ENCODE measurements at places on chromosomes 1 and 21. TPM values are rescaled to one million over a fixed set of nuclear protein-coding genes. Genes with fewer than 3 reads are reported as not detected.

The RNU1-4 gene
- under 0.01 TPM for total RNA-seq

The HAPLN2 gene
- not detected for total RNA-seq

GRCh38 chr1:55347866-55348265 lies 132.7 kb upstream of the USP24 start:
- DNase-seq = no peak

DNA sequence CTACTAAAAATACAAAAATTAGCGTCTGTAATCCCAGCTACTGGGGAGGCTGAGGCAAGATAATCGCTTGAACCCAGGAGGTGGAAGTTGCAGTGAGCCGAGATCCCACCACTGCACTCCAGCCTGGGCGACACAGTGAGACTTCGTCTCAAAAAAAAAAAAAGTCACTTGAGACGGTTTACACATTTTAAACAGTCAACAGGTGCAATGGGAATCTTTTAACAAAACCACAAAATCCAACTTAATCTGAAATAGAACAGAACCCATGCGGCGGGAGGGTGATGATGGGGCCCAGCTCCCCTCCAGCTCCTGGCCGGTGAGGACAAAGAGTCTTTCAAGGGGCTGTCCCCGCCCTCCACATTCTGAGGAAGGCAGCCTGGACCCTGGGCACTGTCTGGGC lies 48.3 kb downstream of the TP73 start:
- DNase-seq = no peak

GRCh38 chr1:112904071-112904830 lies 51.7 kb downstream of the SLC16A1 start:
- peak; percentile 89 for DNase-seq

DNA sequence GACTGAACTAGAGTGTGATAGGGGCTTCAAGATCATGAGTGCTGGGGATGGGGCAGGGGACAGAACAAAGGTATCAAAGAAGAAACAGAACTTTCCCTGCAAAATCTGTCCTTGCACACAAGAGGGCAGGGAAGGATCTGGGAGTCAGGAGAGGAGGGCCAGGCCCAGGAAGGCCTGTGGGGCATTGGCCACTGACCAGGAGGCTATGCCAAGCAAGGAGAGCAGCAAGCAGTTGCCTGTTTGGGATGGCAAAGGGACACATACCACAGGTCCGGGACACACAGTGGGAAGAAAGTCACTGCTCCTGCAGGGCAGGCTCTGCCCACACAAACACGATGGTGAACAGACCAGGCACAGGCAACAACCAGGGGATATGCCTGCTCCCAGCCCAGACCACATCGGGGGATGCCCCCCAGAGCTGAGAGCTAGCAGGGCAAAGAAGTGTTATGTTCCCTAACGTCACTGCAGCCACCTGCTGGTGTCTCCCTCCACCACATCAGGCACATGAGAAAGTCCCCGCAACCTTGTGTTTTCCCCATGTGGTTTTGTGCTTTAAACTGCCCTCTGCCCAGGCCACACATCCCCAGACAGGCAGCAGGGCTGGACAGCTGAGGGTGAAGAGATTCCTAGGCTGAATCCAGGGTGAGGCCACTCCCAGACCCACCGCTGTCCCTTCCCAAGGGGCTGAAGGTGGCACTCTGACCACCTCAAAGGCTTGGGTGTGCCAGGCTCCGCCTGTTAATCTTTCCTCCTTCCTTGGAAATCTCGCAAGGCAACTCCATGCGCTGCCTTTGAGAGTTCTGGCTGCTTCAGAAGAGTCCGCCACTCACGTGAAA lies 53.6 kb downstream of the KIF21B start:
- no peak for DNase-seq

Data from HT1080 (cell line).